Fibroblast of villous mesenchyme (primary cell): ENCODE measurements at places on chromosomes 3 and 15. TPM values are rescaled to one million over a fixed set of nuclear protein-coding genes. Genes with fewer than 3 reads are reported as not detected.

The PARP9 gene
- 21.3 and 34.5 TPM in 2 replicates for total RNA-seq

The CCDC39 gene
- under 0.01 TPM in 1 of 2 replicates, not detected in the other for total RNA-seq

The P3H2 gene
- total RNA-seq = 21.9 and 51.8 TPM in 2 replicates

The ARIH2 gene
- 69.6 and 87.2 TPM in 2 replicates for total RNA-seq

The MINDY2 gene
- total RNA-seq = 27.4 and 66.5 TPM in 2 replicates

The ARRDC4 gene
- 11.7 and 18.4 TPM in 2 replicates for total RNA-seq

The GNB4 gene
- 71.5 and 87.2 TPM in 2 replicates for total RNA-seq

The NOX5 gene
- total RNA-seq = 0.43 and 0.64 TPM in 2 replicates

The RLBP1 gene
- not detected in 2 replicates for total RNA-seq

The SPATA12 gene
- not detected in 2 replicates for total RNA-seq

The UMPS gene
- 17.4 and 31.1 TPM in 2 replicates for total RNA-seq

The PROK2 gene
- total RNA-seq = not detected in 2 replicates

The NEK10 gene
- 1.9 and 6.9 TPM in 2 replicates for total RNA-seq

The SCAMP5 gene
- 0.43 and 1.6 TPM in 2 replicates for total RNA-seq

The FOXL2 gene
- total RNA-seq = 49.7 and 52.8 TPM in 2 replicates

The NRG4 gene
- total RNA-seq = under 0.01 TPM in 2 replicates

The KLHL40 gene
- total RNA-seq = not detected in 2 replicates

The AMOTL2 gene
- 129 and 236 TPM in 2 replicates for total RNA-seq

The IL12A gene
- 0.64 and 2.2 TPM in 2 replicates for total RNA-seq

The TUSC7 gene
- not detected in 2 replicates for total RNA-seq
